ENCODE measurements at places on chromosomes 6 and 20. TPM values are rescaled to one million over a fixed set of nuclear protein-coding genes. Genes with fewer than 3 reads are reported as not detected.
A peak's percentile ranks its signal among the peaks of the same experiment; 100 is the strongest.

C20orf144 gene
- 0.21 TPM for total RNA-seq

PNPLA1 gene
- not detected for total RNA-seq

MYLK2 gene
- total RNA-seq: 0.28 TPM

LYRM2 gene
- total RNA-seq: 21.8 TPM

POU3F2 gene
- 0.14 TPM for total RNA-seq

MPIG6B gene
- 0.11 TPM for total RNA-seq

ZNF341 gene
- total RNA-seq: 9.6 TPM

CCN6 gene
- not detected for total RNA-seq

DNA sequence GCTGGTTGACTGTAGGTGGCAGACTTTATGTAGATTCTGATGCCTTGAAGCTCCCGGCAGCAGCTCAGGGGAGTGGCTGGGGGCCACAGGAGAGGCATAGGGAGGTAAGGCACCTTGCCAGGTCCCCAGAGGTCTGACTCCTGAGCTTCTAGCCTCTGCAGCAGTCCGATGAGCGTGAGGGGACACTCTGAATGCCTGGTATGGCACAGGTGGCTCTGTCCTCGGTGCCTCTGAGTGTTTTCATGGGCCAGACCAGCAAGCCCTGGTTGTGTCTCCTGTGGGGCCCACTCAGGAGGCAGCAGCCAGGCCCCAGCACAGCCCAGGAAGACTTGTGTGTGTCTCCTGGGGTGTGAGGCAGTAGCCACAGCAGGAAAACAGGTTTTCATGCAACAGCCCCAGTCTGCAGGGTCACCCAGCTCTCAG is 39.7 kb upstream of the IRF4 start:
- no peak overlapping the region for H3K4me3 ChIP-seq
- H3K4me1 ChIP-seq: peaks cover 8% of the 10 kb centered on the region
- peaks cover 2% of the 10 kb centered on the region for H3K27me3 ChIP-seq
- no peak for DNase-seq
- H3K36me3 ChIP-seq: peaks cover 87% of the 10 kb centered on the region

GRCh38 chr20:2867081-2867864 is 6.0 kb upstream of the PTPRA start:
- peaks cover 9% of the 10 kb centered on the region for H3K4me1 ChIP-seq
- peaks cover 17% of the 10 kb centered on the region for H3K27me3 ChIP-seq
- H3K27ac ChIP-seq: no peak overlapping the region
- no peaks in the 10 kb centered on the region for H3K36me3 ChIP-seq
- no peak overlapping the region for H3K4me3 ChIP-seq
- DNase-seq: no peak

GRCh38 chr6:33172688-33173534 is 19.4 kb downstream of the COL11A2 start:
- 0 out of 2 replicates have a peak, but pooled peaks cover 3% of the 10 kb centered on the region for H3K4me1 ChIP-seq
- no peaks in the 10 kb centered on the region for H3K36me3 ChIP-seq
- no peak overlapping the region for H3K4me3 ChIP-seq
- H3K27ac ChIP-seq: no peak overlapping the region
- H3K27me3 ChIP-seq: peaks cover 7% of the 10 kb centered on the region

- DNase-seq: no peak
- no peak overlapping the region for H3K27ac ChIP-seq
- no peak overlapping the region for H3K4me3 ChIP-seq
- peaks cover 36% of the 10 kb centered on the region for H3K27me3 ChIP-seq
- no peaks in the 10 kb centered on the region for H3K36me3 ChIP-seq
- H3K4me1 ChIP-seq: peaks cover 13% of the 10 kb centered on the region
Observed at GRCh38 chr20:32045999-32046398, 6.0 kb upstream of the HCK start.

GRCh38 chr20:39010496-39010895 is 48.4 kb downstream of the DHX35 start:
- H3K36me3 ChIP-seq: peaks cover 60% of the 10 kb centered on the region
- no peaks in the 10 kb centered on the region for H3K27me3 ChIP-seq
- DNase-seq: no peak
- H3K4me1 ChIP-seq: peaks cover 23% of the 10 kb centered on the region

DNA sequence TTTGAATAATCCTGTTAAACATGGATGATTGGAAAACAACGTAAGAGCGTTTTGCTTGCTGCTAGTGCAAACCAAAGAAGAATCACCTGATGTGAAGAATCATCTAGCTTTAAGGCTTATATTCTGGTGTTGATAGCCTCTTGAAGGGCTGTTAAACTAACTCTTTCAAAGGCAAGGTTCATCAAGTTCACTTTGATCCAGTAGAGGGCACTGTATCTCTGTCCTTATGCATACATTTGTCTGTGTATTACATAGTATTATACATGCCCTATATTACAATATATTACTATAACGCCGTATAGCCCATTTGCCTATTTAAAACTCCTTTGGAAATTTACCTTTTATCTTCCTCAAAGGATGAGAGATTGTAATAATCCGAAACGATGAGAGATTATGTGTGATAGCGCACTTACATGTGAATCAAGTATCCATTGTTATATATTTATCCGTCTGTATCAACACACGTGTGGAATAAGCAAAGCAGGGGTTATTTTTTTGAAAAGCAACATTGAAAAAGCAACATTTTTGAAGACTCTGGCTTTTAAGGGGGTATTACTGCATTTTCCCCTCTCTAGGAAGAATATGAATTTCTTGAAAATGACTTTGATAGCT is 50.8 kb upstream of the NRN1 start:
- no peak for DNase-seq
- H3K36me3 ChIP-seq: no peaks in the 10 kb centered on the region
- H3K4me1 ChIP-seq: no peaks in the 10 kb centered on the region
- no peak overlapping the region for H3K4me3 ChIP-seq
- H3K27me3 ChIP-seq: no peaks in the 10 kb centered on the region

- peaks cover 27% of the 10 kb centered on the region for H3K4me1 ChIP-seq
- peaks cover 7% of the 10 kb centered on the region for H3K36me3 ChIP-seq
- H3K4me3 ChIP-seq: no peak overlapping the region
- DNase-seq: no peak
Observed at GRCh38 chr20:19301142-19301541, 88.7 kb downstream of the SLC24A3 start.

DNA sequence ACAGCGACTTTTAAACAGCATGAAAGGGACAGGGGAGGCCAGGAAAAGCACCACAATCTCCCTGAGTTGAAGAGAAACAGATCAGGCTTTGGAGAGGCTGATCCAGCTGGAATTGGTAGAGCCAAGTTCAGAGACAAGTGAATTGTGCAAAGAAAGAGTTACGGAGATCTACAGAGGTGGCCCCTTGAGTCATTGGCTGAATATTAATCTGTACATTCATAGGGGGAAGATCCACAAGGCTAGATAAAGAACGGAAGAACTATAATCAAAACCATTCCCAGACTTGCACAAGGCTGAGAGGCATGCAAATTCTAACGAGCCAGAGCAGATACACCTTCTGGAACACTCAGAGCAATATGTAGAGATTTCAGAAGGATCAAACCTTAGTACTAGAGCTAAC is 14.2 kb upstream of the FOXQ1 start:
- no peaks in the 10 kb centered on the region for H3K36me3 ChIP-seq
- no peak overlapping the region for H3K4me3 ChIP-seq
- DNase-seq: no peak
- H3K4me1 ChIP-seq: no peaks in the 10 kb centered on the region
- H3K27ac ChIP-seq: no peak overlapping the region

- H3K4me3 ChIP-seq: peak overlapping the region; percentile 87
- H3K4me1 ChIP-seq: peaks cover 55% of the 10 kb centered on the region
- no peaks in the 10 kb centered on the region for H3K36me3 ChIP-seq
Observed at GRCh38 chr20:21100578-21101452, 5.3 kb downstream of the LINC00237 start.

- H3K4me3 ChIP-seq: no peak overlapping the region
- H3K4me1 ChIP-seq: peaks cover 22% of the 10 kb centered on the region
- H3K27me3 ChIP-seq: no peaks in the 10 kb centered on the region
- H3K36me3 ChIP-seq: 0 out of 2 replicates have a peak, but pooled peaks cover 2% of the 10 kb centered on the region
- H3K27ac ChIP-seq: no peak overlapping the region
Observed at GRCh38 chr20:50727792-50728485, 3.4 kb upstream of the PARD6B start.

DNA sequence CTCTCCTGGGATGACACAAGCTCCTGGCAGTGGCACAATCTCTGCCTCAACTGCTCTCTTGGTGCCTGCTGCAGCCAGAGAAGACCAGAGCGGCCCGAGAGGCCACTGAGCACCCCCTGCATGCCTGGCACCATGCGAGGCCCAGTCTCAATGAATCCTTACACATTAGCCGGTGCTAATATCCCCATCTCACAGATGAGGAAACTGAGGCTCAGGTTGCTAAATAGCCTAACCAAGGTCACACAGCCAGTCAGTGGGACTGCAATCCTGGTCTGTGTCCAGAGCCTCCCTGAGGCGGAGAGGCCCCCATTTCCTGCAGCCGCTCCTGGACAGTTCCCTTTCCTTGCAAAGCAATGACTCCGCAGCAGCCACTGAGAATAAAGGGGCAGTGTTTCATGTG is 81.2 kb downstream of the GRM4 start:
- no peak overlapping the region for H3K27ac ChIP-seq
- H3K4me1 ChIP-seq: peaks cover 2% of the 10 kb centered on the region
- DNase-seq: no peak
- no peaks in the 10 kb centered on the region for H3K27me3 ChIP-seq
- H3K4me3 ChIP-seq: no peak overlapping the region

- H3K4me1 ChIP-seq: 0 out of 2 replicates have a peak, but pooled peaks cover 5% of the 10 kb centered on the region
- H3K27ac ChIP-seq: no peak overlapping the region
- no peaks in the 10 kb centered on the region for H3K27me3 ChIP-seq
Observed at GRCh38 chr6:163906006-163906710, 491.6 kb downstream of the QKI start.

DNA sequence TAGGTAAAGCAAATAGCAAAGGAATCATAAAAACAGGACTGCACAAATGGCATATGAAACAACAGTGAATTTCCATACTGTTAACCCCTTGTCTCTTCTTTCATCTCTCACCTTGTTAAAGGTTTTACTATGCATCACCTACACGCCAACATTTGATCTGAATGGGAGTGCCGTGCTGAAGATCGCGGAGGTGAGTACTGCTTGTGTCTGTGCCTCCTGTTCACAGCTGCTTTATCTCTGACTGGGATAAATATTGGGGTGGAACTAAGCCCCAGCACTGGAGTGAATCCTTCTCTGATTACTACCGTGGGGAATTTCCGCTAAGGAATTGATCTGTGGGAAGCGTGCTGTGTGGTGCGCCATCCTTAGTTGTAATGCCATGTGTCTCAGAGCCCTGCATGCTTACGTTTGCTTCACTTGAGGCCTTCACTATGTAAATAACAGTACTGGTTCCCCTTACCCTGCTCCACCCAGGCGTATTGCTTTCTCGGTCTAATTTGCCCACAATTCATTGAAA is 11.4 kb upstream of the PBOV1 start:
- DNase-seq: no peak
- peak overlapping the region; percentile 14 for H3K27ac ChIP-seq
- H3K36me3 ChIP-seq: no peaks in the 10 kb centered on the region
- peaks cover 36% of the 10 kb centered on the region for H3K4me1 ChIP-seq

DNA sequence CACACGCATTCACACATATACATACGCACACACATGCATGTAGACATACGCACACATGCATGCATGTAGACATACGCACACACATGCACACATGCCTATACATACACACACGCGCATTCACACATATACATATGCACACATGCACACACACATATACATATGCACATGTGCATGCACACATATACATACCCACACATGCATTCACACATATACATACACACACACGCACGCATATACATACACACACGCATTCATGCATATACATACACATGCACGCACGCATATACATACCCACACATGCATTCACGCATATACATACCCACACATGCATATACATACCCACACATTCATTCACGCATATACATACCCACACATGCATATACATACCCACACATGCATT is 80.5 kb downstream of the WDR27 start:
- DNase-seq: no peak
- H3K36me3 ChIP-seq: peaks cover 33% of the 10 kb centered on the region
- H3K27me3 ChIP-seq: peaks cover 4% of the 10 kb centered on the region
- H3K27ac ChIP-seq: peak overlapping the region; percentile 28

DNA sequence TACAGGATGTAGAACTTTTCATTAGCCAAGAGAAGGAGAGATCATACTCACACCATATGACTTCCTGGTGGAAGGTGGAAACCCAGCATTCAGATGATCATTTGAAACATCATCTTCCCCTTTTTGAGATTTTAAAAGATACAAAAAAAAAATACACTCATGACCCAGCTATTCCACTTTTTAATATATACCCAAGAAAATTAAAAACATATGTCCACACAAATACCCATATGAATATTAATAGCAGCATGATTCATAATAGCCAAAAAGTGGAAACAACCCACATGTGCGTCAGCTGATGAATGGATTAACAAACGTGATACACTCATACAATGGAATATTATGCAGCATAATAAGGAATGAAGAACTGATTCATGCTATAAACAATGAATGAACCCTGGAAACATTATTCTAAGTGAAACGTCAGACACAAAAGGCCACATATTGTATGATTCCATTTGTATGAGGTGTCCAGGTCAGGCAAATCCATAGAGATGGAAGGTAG is 130.0 kb upstream of the SGK1 start:
- no peak for DNase-seq

GRCh38 chr6:72412709-72413044 is 209.2 kb upstream of the KCNQ5 start:
- H3K27me3 ChIP-seq: no peaks in the 10 kb centered on the region
- no peaks in the 10 kb centered on the region for H3K36me3 ChIP-seq
- H3K27ac ChIP-seq: no peak overlapping the region
- H3K4me3 ChIP-seq: no peak overlapping the region

- no peak overlapping the region for H3K4me3 ChIP-seq
- peaks cover 21% of the 10 kb centered on the region for H3K36me3 ChIP-seq
- H3K27ac ChIP-seq: no peak overlapping the region
- peaks cover 4% of the 10 kb centered on the region for H3K27me3 ChIP-seq
- DNase-seq: no peak
- 0 out of 2 replicates have a peak, but pooled peaks cover 3% of the 10 kb centered on the region for H3K4me1 ChIP-seq
Observed at GRCh38 chr6:169783971-169784820, 32.8 kb downstream of the ERMARD start.

GRCh38 chr6:136464148-136464547 is 86.1 kb downstream of the MAP7 start:
- DNase-seq: no peak
- no peak overlapping the region for H3K4me3 ChIP-seq
- peaks cover 24% of the 10 kb centered on the region for H3K4me1 ChIP-seq
- H3K36me3 ChIP-seq: peaks cover 3% of the 10 kb centered on the region

GRCh38 chr6:81800666-81801065 is 48.2 kb upstream of the TENT5A start:
- no peak overlapping the region for H3K27ac ChIP-seq
- H3K4me1 ChIP-seq: peaks cover 15% of the 10 kb centered on the region
- H3K27me3 ChIP-seq: no peaks in the 10 kb centered on the region
- no peaks in the 10 kb centered on the region for H3K36me3 ChIP-seq
- no peak for DNase-seq
